Right ventricle myocardium superior (tissue), 1 donor: ENCODE measurements at places on chromosomes 3 and 15. TPM values are rescaled to one million over a fixed set of nuclear protein-coding genes. Genes with fewer than 3 reads are reported as not detected.

The FSIP1 gene
- 0.91 TPM for total RNA-seq

The MGLL gene
- total RNA-seq, result 83.5 TPM

The TICRR gene
- 0.05 TPM for total RNA-seq

The MIX23 gene
- 25.0 TPM for total RNA-seq

The THRB gene
- total RNA-seq, result 24.1 TPM
